ENCODE measurements at places on chromosomes 3 and 15.

DNA sequence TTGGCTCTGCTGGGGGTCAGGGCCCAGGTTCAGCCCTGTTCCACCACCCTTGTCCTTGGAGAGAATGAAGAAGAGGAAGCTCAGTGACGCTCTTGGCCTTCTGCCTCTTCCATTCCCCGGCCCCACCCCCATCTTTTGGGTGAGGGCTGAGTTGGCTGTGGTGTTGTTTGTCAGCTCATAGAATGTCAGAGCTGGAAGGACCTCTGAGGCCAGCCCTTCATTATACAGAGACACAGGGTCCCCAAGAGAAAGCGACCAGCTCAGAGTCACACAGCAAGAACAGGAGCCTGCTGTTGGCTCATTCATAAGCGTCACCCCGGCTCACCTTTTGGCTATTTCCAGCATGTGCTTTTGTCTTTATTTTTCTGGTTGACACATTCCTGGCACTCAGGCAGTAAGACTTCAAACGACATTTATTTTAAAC lies 68.2 kb downstream of the AAGAB start:
- H3K27me3 ChIP-seq: no peaks in the 10 kb centered on the region
- no peak overlapping the region for H3K27ac ChIP-seq
- no peak overlapping the region for H3K4me3 ChIP-seq
- H3K4me1 ChIP-seq: no peaks in the 10 kb centered on the region

- no peak overlapping the region for H3K27ac ChIP-seq
- H3K4me1 ChIP-seq: no peaks in the 10 kb centered on the region
- DNase-seq: no peak
- no peak overlapping the region for H3K4me3 ChIP-seq
- no peaks in the 10 kb centered on the region for H3K27me3 ChIP-seq
- no peaks in the 10 kb centered on the region for H3K36me3 ChIP-seq
These were observed 114.1 kb upstream of the CHL1 start for GRCh38 chr3:82508-82907.

DNA sequence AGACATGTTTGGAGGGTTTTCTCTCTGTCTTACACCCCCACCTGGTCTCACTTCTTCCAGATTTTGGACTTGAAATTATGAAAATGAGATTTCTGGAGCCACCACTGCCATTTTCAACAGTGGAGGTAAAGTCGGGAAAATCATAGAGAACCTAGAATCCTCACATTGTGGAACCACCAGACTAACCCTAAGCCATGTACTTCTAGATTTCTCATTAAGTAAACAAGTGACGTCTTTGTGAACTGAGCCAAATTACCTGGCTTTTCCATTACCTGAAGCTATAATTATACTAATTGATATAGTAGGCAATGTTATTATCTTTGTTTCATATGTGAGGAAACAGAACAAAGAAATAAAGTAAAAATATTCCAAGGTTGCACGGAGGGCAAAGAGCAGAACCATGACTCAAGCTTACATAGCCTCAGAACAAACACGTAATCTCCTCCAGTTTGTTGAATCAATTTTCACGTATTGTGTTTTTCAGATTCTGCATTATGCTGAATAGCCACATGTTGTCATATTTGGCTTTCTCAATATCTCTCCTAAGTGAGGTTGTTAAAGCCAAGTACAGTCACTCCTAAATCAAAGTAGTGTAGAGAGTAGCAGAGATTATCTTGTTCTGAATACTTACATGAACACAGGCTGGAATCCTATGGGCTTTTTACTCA lies 101.3 kb upstream of the CMC1 start:
- no peaks in the 10 kb centered on the region for H3K36me3 ChIP-seq
- no peak overlapping the region for H3K27ac ChIP-seq
- H3K4me1 ChIP-seq: no peaks in the 10 kb centered on the region
- no peak overlapping the region for H3K4me3 ChIP-seq
- no peaks in the 10 kb centered on the region for H3K27me3 ChIP-seq

- H3K36me3 ChIP-seq: no peaks in the 10 kb centered on the region
- H3K4me1 ChIP-seq: no peaks in the 10 kb centered on the region
- no peak overlapping the region for H3K27ac ChIP-seq
- no peak overlapping the region for H3K4me3 ChIP-seq
- no peak for DNase-seq
- H3K27me3 ChIP-seq: no peaks in the 10 kb centered on the region
These were observed 144.6 kb downstream of the THSD4 start for GRCh38 chr15:71259866-71260265.

GRCh38 chr3:166526881-166527280 lies 689.7 kb upstream of the BCHE start:
- DNase-seq: no peak
- no peaks in the 10 kb centered on the region for H3K27me3 ChIP-seq
- no peak overlapping the region for H3K4me3 ChIP-seq
- no peak overlapping the region for H3K27ac ChIP-seq
- H3K36me3 ChIP-seq: no peaks in the 10 kb centered on the region
- H3K4me1 ChIP-seq: no peaks in the 10 kb centered on the region

DNA sequence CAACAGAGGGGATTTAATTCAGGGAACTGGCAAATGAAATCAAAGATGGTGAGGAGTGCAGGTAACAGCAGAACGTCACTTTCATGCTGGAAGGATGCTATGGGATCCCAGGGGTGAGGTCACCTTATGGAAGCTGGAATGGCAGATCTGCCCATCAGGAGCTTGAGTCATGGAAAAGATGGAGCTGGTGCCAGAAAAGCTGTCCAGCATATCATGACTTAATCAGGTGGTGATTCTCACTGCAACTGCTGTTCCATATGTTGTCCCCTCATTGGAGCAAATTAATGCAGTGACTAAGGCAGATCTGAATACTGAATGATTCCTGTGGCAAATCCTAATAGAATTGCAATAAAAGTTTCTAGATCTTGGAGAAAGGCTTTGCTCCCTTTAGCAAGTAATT lies 38.4 kb downstream of the HHLA2 start:
- no peak overlapping the region for H3K4me3 ChIP-seq
- no peak for DNase-seq
- H3K27me3 ChIP-seq: no peaks in the 10 kb centered on the region
- no peaks in the 10 kb centered on the region for H3K36me3 ChIP-seq
- no peaks in the 10 kb centered on the region for H3K4me1 ChIP-seq

All from naive thymus-derived CD4-positive, alpha-beta T cell (primary cell).